ENCODE measurements at places on chromosomes 6 and 20. TPM values are rescaled to one million over a fixed set of nuclear protein-coding genes. Genes with fewer than 3 reads are reported as not detected.

DNA sequence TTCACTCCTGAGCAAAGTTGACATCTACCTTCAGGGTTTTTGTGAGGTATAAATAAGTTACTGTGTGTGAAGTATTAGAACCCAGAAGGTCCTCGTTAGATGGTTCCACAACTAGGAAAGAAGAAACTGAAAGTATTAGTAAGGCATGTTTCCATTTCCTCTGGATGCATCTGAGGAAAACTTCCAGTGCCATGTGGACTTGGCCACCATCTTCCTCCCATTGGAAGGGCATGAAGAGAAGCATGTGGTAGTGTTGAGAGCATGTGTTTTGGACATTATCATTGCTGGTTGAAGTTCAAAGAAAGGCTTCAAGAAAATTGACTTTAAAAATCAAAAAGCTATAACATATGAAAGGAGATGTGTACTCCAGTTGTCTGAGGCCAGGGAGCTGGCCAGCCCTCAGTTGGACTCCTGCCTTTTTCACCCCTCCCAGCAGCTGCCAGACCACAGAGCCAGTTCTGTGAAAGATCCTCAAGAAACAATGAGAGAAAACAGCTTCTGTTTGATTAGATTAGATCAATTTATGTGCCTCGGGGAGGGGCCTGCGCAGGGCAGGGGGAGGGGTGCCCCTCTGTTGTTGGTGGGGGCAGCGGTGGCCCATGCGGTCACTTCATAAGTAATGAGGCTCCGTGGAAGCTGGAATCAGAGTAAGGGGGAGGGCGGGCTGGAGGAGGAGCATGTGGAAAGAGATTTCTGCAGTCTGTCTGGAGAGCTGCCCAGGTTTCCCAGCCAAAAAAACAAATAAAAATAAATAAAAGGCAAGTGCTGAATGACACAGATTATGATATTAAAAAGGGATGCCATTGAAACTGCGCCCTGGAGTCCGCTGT is 154.0 kb downstream of the JARID2 start:
- peak; percentile 90 for DNase-seq

DNA sequence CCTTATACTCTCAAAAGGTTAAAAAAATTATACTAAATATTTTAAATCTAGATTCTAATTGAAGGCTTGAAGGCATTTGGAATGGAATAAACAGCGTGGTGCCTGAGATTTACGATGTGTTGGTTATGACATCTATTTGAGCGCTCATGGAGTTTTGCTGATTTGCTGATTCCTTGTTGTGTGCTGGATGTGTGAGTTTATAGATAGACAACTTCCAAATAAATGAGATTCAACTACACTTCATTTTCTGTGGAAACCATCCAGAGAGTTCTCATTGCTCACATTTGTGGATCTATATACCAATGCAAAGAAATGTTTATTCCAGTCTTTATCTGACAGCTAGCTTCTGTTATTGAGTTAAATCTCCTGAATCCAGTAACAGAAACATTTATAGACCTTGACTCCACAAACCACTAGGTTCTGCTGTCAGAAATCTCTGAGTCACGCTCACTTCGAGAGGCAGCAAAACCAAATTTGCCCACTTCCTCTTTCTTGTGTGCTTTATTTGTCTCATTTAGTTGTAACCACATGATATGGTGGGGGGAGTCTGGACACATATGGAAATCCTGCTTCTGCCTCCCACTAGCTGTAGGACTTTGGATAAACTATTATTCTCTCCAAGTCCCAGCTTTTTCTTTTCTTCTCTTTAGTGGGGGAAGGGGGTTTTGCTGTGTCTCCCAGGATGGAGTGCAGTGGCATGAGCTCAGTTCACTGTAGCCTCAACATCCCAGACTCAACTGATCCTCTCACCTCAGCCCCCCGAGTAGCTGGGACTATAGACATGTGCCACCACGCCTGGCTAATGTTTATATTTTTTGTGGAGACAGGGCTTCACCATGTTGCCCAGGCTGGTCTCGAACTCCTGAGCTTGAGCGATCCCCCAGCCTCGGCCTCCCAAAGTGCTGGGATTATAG is 54.5 kb downstream of the IPCEF1 start:
- DNase-seq, result no peak

GRCh38 chr20:16317445-16318362 is 255.5 kb downstream of the KIF16B start:
- DNase-seq, result no peak

DNA sequence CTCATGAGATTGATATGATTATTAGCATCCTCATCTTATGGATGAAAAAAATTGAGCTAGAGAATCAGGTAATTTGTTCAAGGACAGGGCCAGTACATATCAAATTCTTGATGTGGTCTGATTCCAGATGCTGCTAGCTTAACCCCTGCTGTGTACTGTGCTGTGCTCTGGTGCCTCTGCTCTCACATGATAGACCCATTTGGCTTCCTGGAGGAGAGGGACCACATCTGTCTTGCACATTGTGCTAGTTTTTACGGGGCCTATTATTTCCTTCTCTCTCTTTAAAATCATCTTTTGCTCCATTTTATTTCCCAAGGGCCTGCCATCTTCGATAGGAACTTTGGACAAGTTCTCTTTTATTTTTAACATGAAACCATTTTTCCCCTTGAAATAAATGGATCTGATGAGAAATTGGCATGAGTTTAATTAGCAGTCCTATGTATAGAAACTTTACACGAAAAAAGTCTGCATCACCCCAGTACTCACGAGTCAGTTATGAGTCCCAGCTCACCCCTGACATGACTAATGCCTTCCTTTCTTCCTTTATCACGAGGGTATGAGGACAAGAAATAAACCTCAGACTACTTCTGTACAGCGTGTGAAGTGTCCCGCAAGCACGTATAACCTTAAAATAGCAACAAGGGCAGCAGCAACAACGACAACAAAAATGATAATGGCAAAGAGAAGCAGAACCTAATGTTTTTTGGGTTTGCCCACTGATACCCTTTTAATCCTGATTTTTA is 26.5 kb downstream of the CD109 start:
- no peak for DNase-seq

- peak; percentile 28 for DNase-seq
These were observed 94.9 kb upstream of the NT5E start for GRCh38 chr6:85354761-85355618.

GRCh38 chr6:17867880-17868279 is 119.6 kb downstream of the KIF13A start:
- DNase-seq, result no peak

DNA sequence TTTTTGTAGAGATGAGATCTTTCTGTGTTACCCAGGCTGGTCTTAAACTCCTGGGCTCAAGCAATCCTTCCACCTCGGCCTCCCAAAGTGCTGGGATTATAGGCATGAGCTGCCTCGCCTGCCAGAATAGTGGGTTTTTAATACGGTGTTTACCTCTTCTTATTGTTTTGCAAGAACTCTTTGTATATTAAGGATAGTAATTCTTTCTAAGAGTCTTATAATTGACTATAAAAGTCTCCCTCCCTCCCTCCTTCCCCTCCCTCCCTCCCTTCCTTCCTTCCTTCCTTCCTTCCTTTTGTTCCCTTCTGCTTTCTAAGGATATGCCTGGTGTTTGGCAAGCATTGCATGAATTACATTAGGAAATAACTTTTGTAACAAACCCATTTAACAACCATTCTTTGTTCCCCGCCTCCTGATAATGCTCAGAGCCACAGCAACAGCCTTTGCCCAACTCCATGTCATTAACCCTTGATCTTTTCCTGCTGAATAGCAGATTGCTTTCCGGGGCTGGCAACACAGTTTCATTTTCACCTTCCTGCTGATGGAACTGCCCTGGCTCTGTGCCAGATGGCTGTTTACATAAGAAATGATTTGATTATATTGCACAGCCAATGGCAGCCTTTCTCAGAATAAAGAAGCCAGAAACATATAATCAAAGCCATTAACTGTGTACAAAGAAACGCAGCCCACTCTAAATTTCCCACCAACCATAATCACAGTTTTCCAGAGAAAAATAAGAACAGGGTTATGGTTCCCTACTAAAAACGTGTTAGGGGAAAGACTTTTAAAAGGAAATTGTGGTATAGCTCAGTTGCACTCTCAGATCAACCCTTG is 143.7 kb upstream of the PTPN1 start:
- peak; percentile 62 for DNase-seq

DNA sequence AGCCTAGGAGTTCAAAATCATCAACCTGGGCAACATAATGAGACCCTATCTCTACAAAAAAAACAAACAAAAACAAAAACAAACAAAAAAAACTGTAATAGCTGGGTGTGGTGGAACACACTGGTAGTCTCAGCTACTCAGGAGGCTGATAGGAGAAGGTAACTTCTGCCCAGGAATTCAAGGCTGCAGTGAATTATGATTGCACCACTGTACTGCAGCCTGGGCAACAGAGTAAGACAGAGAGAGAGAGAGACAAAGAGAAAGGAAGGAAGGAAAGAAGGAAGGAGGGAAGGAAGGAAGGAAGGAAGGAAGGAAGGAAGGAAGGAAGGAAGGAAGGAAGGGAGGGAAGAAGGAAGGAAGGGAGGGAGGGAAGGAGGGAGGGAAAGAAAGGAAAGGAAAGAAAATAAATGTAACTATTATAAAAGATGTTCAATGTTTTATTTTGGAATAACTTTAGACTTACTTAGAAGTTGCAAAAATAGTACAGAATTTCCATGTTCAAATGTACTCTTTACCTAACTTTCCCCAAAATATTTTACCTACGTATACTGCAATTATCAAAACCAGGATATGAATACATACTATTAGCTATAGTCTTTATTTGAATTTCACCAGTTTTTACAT is 175.2 kb downstream of the KHDC1L start:
- no peak for DNase-seq

DNA sequence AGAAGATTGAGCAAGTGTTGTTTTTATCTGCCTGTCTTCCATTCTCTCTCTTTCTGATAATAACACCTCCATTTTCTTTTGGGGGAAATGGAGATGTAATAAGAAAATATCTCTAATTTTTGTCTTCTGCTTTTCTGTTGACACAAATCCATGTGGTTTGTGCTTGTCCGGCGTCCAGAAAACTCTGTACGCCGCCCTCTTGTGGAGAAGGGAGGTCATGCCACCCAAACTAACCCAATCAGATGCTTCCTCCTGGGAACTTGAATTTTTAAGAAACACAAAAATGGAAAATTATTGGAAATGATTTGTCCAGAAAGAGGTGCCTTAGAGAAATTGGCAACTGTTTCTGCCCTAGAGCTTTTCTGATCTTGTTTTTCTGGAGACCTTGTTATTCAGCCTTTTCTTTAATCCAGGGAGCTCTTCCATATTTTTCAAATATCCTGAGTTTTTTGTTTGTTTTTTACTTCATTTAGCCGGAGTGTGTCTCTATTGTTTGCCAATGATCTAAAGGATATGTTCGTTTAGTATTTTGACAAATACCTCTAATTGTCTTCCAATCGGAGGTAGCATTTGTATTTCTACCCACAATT is 17.8 kb upstream of the FNDC1 start:
- no peak for DNase-seq

- DNase-seq, result no peak
These were observed 3.5 kb upstream of the PLCG1 start for GRCh38 chr20:41133709-41134361.

Gene ENPP3
- polyA plus RNA-seq, result 12.8 TPM

Gene PPP1R3D
- 5.6 TPM for polyA plus RNA-seq

Gene SERPINB6
- 84.7 TPM for polyA plus RNA-seq

Gene NCR2
- polyA plus RNA-seq, result not detected

Gene TBPL1
- polyA plus RNA-seq, result 45.8 TPM

Gene STXBP5
- polyA plus RNA-seq, result 15.3 TPM

Measured in renal pelvis (tissue), 12 donors.